ENCODE measurements at places on chromosomes 4 and X. TPM values are rescaled to one million over a fixed set of nuclear protein-coding genes. Genes with fewer than 3 reads are reported as not detected.

Gene ARSJ
- 30.8 TPM for total RNA-seq

Gene CACNA1F
- total RNA-seq: 0.26 TPM

- no peak for DNase-seq
Measured at GRCh38 chr4:84907145-84907544, 59.3 kb downstream of the WDFY3 start.

DNA sequence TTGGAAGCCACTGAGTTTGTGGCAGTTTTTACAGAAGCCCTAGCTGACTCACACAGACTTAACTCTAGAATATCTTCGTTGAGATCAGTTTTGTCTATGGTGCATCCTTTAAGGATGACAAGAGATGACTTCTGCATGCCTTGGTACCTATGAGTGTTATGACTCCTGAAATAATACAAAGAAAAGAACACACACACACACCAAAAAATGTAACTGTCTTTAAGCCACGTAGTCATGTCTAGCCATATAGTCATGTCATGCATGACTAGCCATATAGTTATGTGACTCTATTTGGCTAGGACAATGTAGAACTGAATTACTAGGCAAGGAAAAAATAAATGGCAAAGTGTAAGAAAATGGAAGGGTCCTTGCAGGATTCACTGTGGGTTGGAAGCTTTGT, 447.8 kb downstream of the NLGN4X start:
- DNase-seq: no peak

- peak; percentile 5 for DNase-seq
Measured at GRCh38 chr4:110589297-110589696, 33.6 kb downstream of the PITX2 start.

Measured in fibroblast of lung (primary cell).